ENCODE measurements at places on chromosomes 6 and 20.

DNA sequence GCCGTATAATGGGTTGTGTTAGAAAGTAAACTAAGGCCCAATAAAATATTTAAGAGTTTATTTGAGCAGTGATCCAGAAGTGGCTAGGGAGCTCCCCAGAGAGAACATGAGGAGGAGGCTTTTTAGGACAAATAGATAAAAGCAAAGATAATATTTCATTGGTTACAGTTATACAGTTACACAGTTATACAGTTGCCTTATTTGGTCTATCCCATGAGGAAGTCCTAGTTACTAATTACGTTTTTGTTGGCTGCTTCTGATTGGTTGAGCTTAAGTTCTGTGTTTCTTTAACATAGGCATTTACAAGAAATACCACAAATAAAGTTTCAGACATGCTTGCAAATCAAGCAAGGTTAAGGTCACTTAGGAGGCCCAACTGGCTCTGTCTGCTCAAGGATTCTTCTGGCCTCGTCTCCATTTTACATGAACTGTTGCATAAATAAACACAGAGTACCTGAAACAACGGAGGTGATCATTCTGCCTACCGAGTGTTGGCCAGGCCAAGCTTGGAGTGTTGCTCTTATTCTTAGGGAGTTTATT lies 7.0 kb downstream of the UBD start:
- H3K27ac ChIP-seq = no peak overlapping the region
- DNase-seq = peak; percentile 46
- no peaks in the 10 kb centered on the region for H3K36me3 ChIP-seq
- H3K27me3 ChIP-seq = peaks cover 20% of the 10 kb centered on the region

- DNase-seq = no peak
- no peaks in the 10 kb centered on the region for H3K36me3 ChIP-seq
- no peak overlapping the region for H3K27ac ChIP-seq
- H3K4me1 ChIP-seq = no peaks in the 10 kb centered on the region
- H3K4me3 ChIP-seq = no peak overlapping the region
Measured at GRCh38 chr6:84046755-84047154, 13.2 kb downstream of the MRAP2 start.

GRCh38 chr20:52755744-52756143 lies 216.4 kb upstream of the TSHZ2 start:
- no peak overlapping the region for H3K4me3 ChIP-seq
- no peaks in the 10 kb centered on the region for H3K27me3 ChIP-seq
- DNase-seq = no peak

GRCh38 chr6:168655462-168656152 lies 214.6 kb downstream of the SMOC2 start:
- H3K36me3 ChIP-seq = no peaks in the 10 kb centered on the region
- H3K27ac ChIP-seq = no peak overlapping the region
- no peak for DNase-seq
- H3K4me3 ChIP-seq = no peak overlapping the region
- H3K27me3 ChIP-seq = no peaks in the 10 kb centered on the region

GRCh38 chr6:31407699-31408098 lies 4.3 kb downstream of the MICA start:
- H3K27me3 ChIP-seq = no peaks in the 10 kb centered on the region
- peaks cover 27% of the 10 kb centered on the region for H3K4me1 ChIP-seq
- H3K27ac ChIP-seq = no peak overlapping the region
- peak; percentile 75 for DNase-seq
- no peak overlapping the region for H3K4me3 ChIP-seq

GRCh38 chr6:148044261-148044751 lies 298.3 kb upstream of the SASH1 start:
- H3K27ac ChIP-seq = peak overlapping the region; percentile 65
- H3K4me1 ChIP-seq = no peaks in the 10 kb centered on the region
- H3K27me3 ChIP-seq = no peaks in the 10 kb centered on the region
- peak; percentile 15 for DNase-seq
- no peak overlapping the region for H3K4me3 ChIP-seq
- no peaks in the 10 kb centered on the region for H3K36me3 ChIP-seq

DNA sequence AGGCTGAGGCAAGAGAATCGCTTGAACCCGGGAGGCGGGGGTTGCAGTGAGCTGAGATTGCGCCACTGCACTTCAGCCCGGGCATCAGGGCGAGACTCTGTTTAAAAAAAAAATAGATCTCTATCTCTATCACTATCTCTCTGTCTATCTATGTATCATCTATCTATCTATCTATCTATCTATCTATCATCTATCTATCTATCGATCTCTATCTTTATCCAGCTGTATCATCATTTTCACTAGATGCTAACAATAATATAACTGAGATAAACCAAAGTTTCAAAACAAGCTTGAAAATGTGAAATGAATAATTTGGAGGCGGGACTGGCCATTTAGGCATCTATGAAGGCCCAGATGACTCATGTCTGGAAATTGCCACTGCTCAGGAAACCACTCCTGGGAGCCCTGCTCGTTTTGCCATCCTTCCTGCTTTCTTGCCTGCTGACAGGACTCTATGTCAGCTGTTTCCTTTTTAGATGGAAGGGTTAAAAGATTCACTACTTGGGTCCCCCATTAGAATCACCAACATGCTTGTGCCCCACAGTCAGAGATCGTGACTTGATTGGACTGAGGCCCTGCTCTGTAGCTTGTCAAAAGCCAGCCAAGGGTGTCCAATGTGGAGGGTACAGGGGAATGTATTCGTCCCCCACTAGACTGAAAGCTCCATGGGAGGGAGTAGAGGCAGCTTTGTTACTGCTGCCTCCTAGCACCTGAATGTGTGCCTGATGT lies 61.7 kb downstream of the UTRN start:
- peak overlapping the region; percentile 60 for H3K27ac ChIP-seq
- H3K4me3 ChIP-seq = peak overlapping the region; percentile 13
- peak; percentile 82 for DNase-seq
- H3K4me1 ChIP-seq = peaks cover 31% of the 10 kb centered on the region
- no peaks in the 10 kb centered on the region for H3K36me3 ChIP-seq
- H3K27me3 ChIP-seq = no peaks in the 10 kb centered on the region

DNA sequence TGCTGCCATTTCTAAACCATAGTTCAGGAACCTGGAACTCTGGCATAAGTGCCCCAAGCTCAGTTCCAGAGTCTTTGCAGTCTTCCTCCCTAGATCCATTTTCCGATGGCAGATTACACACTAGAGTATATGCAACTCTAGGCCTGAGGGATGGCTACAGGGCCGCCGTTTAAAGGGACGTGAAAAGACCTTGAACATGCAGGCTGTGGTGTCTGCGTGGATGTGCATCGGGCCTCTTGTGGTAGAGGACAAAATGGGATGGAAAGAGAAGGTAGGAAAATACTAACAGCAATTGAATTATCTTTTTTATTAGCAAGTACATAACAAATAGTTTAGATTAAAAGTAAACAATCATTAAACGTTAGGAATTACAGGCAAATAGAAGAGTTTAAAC lies 588.9 kb downstream of the RFPL4B start:
- H3K27ac ChIP-seq = no peak overlapping the region
- no peak overlapping the region for H3K4me3 ChIP-seq
- no peaks in the 10 kb centered on the region for H3K36me3 ChIP-seq
- DNase-seq = no peak

DNA sequence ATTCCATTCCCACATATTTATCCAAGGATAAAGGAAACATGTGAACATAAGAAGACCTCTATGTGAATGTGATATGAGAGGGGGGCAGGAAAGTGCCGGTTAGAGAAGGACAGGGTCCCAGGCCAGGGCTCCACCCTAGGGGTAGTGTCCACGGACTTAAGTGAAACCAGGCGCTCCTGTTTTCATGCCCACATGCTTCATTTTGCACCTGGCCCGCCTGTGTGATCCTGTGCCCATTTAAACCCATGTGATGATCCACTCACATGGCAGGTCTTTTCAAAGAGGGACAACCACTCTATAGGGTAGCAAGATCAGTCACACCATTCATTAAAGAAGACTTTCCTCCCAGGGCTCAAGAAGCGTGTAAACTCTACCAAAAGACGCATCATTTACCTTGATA lies 865.3 kb upstream of the GJE1 start:
- no peak for DNase-seq
- no peaks in the 10 kb centered on the region for H3K36me3 ChIP-seq
- H3K4me3 ChIP-seq = no peak overlapping the region
- no peaks in the 10 kb centered on the region for H3K4me1 ChIP-seq

DNA sequence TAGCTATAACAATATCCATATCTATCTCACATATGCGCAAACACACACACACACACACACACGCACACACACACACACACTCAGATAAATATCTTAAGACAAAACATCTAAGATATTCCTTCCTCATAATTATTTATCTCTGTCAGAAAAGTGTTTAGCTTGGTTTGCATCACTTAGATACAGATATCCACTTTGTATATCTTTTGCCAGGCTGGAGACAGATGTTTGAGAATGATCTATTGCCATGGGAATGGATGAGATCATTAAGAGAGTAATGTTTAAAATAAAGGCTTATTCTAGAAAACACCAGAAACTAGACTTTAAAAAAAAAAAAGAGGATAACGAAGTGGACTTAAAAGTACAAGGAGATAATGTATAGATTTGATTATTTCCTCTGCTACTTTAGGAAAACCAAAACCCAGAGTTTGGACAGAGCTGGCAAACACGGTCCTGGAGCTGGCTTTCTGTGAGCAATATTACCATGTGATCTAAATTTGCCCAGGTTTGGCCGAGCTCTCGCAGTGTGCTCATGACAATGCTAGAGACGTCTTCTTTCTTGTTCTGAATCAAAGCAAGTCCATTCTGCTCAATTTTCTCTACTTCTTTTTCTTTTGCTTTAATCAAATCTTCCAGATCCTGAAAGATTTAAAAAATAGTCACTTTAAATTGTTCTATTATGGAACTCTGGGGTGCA lies 411.8 kb downstream of the SYNE1 start:
- no peaks in the 10 kb centered on the region for H3K27me3 ChIP-seq
- no peaks in the 10 kb centered on the region for H3K4me1 ChIP-seq
- H3K36me3 ChIP-seq = peaks cover 56% of the 10 kb centered on the region
- no peak overlapping the region for H3K27ac ChIP-seq
- DNase-seq = peak; percentile 35
- H3K4me3 ChIP-seq = no peak overlapping the region

DNA sequence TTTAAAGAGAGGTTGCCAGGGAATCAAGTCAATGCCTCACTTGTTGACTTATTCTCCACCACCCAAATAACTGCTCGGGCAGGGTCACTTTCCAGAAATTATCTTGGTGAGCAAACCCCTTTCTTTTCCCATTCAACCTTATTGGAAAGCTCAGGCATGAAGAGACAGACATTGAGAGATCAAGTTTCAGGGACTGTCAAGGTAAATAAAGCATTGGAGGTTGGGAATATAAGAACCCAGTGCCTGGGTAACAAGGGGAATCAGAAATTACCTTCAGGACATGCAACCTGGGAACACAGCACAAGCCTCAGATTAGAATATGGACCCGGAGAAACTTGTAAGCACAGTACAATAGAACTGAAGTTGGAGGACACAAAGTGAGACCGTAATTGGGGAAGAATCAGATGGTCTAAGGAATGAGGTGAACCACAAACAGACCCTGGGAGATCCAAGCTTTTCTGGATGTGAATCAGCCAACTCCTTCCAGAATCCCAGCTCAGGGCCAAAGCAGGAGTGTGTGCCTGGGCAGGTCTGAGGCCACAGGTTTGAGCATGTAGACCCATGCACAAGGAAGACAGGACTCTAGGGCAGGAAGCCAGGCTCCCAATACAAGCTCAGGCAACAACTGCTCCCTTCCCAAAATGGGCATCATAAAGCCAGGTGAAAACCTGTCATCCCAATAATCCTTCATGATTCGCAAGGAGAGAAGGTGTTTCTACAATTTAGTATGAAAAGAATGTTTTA lies 512.8 kb downstream of the MAFB start:
- no peaks in the 10 kb centered on the region for H3K4me1 ChIP-seq
- no peaks in the 10 kb centered on the region for H3K36me3 ChIP-seq
- H3K4me3 ChIP-seq = no peak overlapping the region
- H3K27ac ChIP-seq = no peak overlapping the region

- no peak for DNase-seq
- peaks cover 34% of the 10 kb centered on the region for H3K36me3 ChIP-seq
- no peak overlapping the region for H3K4me3 ChIP-seq
- H3K4me1 ChIP-seq = peaks cover 4% of the 10 kb centered on the region
Measured at GRCh38 chr6:29617782-29618554, 15.0 kb downstream of the GABBR1 start.

DNA sequence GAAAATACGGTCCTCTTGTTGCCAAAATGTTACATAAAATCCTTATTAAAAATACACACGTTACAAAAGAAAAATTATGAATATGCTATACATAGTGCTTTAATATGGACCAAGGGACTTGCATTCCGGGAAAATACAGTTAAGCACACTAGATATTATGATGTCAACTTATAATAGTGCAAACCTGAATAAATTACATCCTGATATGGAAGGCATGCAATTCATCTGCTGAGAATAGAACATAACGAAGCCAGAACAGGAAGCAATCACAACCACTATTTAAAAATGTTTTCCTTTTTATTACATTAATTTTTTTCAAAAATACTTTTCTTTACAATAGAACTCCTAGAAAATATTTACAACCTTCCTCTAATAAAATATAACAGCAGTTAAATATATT lies 7.8 kb upstream of the MRPS10 start:
- no peaks in the 10 kb centered on the region for H3K36me3 ChIP-seq
- peak overlapping the region; percentile 74 for H3K27ac ChIP-seq
- H3K4me1 ChIP-seq = peaks cover 28% of the 10 kb centered on the region
- H3K4me3 ChIP-seq = no peak overlapping the region

DNA sequence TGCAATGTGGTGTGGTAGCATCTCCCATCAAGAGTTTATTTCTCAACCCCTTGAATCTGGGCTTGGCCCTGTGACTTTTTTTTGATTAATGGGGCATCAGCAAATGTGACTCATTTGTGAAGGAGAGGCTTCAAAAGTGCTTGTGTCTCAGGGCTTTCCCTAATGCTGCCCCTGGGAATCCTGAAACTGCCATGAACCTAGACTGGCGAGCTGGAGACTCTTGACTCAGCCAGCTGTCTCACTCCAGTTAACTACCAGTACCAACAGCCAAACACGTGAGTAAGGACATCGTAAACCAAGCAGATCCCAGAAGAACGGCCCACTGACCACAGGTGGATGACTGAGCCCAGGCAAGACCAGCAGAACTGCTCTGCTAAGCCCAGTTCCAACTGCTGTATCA lies 72.8 kb upstream of the ADTRP start:
- peak; percentile 80 for DNase-seq
- H3K27me3 ChIP-seq = no peaks in the 10 kb centered on the region
- H3K4me1 ChIP-seq = peaks cover 23% of the 10 kb centered on the region
- H3K27ac ChIP-seq = no peak overlapping the region

DNA sequence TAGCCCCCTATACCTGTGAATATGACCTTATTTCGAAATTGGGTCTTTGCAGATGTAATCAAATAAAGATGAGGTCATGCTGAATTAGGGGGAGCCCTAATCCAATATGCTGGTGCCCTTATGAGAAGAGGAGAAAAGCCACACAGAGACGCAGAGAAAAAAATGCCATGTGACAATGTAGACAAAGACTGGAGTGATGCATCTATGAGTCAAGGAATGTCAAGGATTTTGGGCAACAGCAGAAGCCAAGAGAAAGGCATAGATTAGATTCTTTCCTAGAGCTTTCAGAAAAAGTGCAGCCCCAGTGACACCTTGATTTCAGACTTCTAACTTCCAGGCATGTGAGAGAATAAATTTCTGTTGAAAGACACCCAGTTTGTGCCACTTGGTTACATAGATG lies 47.4 kb upstream of the HS3ST5 start:
- H3K27ac ChIP-seq = no peak overlapping the region
- no peak overlapping the region for H3K4me3 ChIP-seq
- H3K36me3 ChIP-seq = no peaks in the 10 kb centered on the region
- no peaks in the 10 kb centered on the region for H3K27me3 ChIP-seq

GRCh38 chr6:9646342-9647070 lies 768.4 kb downstream of the TFAP2A start:
- no peaks in the 10 kb centered on the region for H3K27me3 ChIP-seq
- peaks cover 21% of the 10 kb centered on the region for H3K4me1 ChIP-seq
- H3K4me3 ChIP-seq = no peak overlapping the region

Data from astrocyte (in vitro differentiated cells and primary cell).